Fibroblast of skin of left biceps (primary cell): ENCODE measurements at places on chromosomes 1 and 21.

DNA sequence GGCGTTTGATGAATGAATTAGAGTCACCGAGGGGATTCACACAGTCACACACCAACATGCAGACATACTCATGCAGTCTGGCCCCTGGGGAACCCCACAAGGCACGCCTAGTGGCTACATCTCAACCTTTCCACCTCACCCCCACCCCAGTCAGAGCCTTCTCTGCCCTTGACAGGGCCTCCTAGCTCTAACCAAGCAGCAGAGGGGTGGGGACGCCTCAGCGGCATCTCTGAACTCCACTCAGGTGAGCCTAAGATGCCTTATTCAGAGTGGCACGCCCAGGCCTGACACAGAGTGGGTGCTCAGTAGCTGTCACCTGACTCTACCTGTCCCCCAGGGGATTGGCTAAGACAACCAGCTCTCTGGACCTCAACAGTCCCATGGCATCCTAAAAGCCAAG, 3.7 kb upstream of the SDC3 start:
- no peak for DNase-seq

GRCh38 chr1:6256645-6257044, 4.3 kb downstream of the GPR153 start:
- no peak for DNase-seq

DNA sequence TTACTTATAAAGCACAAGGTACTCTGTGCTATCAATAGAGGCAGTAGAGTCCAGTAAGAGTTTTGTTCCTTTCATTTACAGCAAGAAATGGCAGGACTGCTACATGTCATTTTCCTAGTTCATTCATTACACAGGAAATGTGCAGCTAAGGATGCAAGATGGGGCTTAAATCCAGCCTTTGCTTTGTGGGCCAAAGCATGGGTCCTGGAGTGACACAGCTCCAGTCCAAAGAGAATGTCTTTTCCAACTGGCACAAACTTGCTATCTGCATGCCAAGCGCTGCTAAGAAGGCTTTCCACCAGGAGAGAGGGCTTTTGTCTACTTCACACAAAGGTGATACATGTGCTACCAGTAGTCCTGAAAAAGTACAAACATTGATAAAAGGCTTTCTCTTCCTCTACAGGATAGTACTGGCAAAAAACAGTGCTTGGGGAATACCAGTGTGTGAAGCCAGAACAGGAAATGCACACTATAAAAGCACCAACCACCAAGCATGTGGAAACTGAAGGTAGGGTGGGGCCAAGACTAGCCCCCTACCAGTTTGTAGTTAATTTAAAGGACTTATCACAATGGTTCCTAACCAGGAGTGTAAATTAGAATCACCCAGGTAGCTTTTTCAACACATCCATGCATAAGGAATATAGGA, 68.7 kb downstream of the ARID4B start:
- no peak for DNase-seq

GRCh38 chr21:38712071-38712470, 93.7 kb upstream of the ETS2 start:
- no peak for DNase-seq

GRCh38 chr1:68254667-68255226, 22.4 kb upstream of the WLS start:
- no peak for DNase-seq

GRCh38 chr1:16009030-16009460, 5.0 kb downstream of the SRARP start:
- DNase-seq, result no peak
